H7 (cell line): ENCODE measurements at places on chromosomes 2 and 18. TPM values are rescaled to one million over a fixed set of nuclear protein-coding genes. Genes with fewer than 3 reads are reported as not detected.

GRCh38 chr2:37349231-37349860 lies 4.9 kb downstream of the QPCT start:
- no peak for DNase-seq

- DNase-seq = peak; percentile 92
These were observed at the start of gene TMEM200C for GRCh38 chr18:5895299-5895875. TMEM200C (minus strand) TSS chr18:5895522; CDS start chr18:5892063, 3,459 bp downstream.

GRCh38 chr2:188787658-188788240 lies 186.4 kb upstream of the COL3A1 start:
- no peak for DNase-seq

GRCh38 chr2:191927319-191927867 lies 80.5 kb upstream of the CAVIN2 start:
- DNase-seq = peak; percentile 14

DNA sequence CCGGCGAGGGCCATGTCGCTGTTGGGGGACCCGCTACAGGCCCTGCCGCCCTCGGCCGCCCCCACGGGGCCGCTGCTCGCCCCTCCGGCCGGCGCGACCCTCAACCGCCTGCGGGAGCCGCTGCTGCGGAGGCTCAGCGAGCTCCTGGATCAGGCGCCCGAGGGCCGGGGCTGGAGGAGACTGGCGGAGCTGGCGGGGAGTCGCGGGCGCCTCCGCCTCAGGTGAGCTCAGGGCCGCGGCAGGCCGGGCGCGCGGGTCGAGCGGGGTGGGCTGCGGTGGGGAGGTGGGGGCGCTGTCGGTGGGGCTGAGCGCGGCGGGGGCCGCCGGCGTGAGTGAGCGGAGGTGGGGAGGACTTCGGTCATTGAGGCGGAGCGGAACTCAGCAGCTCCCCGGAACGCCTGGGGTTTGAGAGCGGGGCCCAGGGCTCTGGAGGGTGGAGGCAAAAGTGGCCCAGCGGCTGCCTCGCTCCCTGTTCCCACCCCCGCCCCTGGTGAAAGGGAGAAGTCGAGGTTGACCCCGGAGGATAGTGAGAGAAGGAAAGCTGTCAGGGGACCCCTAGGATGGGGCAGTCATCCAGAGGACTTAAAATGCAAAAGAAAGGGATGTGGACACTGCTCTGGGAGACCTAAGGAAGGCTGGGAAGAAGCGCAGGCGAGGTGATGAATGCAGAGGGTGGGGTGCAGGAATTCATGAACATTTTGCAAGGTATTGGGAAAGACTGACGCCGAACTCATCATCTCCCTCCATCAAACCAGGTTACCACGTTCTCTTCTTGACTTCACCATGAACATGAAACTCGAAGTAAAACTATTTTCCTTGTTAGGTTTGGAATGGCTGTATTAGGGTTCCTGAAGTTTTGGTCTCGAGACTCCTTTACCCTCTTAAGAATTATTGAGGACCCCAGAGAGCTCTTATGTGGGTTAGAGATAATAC lies 633 bp downstream of the MALT1 start:
- no peak for DNase-seq

- DNase-seq = no peak
These were observed 98.8 kb downstream of the ZBTB7C start for GRCh38 chr18:48310353-48310752.

- DNase-seq = no peak
These were observed 83.4 kb downstream of the RAPH1 start for GRCh38 chr2:203451689-203452088.

- DNase-seq = no peak
These were observed 39.3 kb upstream of the STAT1 start for GRCh38 chr2:191053256-191053655.

DNA sequence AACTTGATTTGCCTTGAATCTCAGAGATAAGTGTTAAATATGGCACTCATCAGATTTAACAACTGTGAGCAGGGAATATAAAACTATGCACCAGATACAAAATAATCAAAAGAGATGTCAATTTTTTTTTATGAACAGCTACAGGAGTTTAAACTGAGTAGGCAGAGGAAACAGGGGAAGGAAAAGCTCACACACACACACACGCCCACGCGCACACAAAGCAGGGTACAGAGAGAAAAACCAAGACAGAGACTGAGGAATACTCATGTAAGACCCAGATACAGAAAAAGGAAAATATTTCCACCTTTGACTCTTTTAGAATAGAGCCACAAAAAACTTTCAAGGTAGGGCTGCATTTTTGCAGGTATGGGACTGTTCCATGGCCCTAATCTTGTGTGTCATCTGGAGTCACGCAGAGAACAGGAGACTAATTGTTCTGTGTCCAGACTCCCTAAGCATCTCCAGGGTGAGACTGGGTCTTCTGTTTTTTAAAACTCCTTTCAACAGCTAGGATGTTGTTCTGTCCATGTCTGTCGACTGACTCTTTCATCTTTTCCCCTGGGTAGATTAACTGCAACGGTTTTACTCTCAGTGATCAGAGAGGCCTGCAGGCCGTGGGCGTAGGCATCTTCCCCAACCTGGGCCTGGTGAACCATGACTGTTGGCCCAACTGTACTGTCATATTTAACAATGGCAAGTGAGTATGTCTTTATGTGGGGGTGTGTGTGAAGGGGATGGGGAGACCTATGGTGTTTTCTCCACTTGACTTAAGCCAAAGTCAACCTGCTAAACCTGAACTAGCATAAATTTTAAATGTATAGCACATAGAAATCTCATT lies 23.0 kb downstream of the SMYD1 start:
- no peak for DNase-seq

DNA sequence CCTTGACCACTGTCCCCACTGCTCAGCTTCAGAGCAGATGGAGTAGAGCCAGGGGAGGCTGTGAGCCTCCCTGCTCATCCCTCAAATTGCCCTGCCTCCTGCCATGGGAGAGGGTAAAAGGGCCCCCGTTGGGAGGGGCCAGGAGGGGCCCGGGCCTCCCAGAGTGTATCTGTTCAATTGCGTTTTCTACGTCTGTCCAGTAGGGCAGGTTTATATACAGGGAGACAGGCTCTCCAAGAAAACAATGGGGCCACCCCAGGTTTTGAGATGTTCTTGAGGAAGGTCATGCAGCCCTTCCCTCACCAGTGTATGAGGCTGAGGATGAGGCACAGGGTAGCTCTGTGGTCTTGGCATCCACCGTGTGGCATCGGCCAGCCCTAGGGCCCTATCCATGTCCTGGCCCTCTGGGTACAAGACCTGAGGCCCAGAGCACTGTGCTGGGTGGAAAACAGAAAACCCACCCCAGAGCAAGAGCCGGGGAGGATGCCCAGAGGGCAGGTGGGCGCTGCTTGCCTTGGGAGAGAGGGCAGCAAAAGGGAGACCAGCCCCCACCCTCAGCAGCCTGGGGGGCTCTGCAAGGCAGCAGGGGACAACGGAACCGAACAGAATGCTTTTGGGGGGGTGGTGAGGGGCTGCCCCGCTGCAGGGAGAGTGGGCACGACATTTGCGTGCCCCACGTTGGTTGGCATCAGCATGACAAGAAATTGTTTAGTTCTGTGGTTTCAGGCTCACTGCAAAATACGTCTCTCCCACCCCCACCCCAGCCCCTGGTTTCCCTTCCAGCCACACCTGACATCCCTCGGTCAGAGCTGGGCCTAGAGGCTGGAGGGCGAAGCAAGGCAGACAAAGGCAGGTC lies 141.5 kb downstream of the ACOXL start:
- peak; percentile 56 for DNase-seq

Gene PPP1R1C
- total RNA-seq = 0.89 and 1.3 TPM in 2 replicates
